Coronary artery (tissue), 2 donors: ENCODE measurements at places on chromosomes 7 and 10.
A peak's percentile ranks its signal among the peaks of the same experiment; 100 is the strongest.

DNA sequence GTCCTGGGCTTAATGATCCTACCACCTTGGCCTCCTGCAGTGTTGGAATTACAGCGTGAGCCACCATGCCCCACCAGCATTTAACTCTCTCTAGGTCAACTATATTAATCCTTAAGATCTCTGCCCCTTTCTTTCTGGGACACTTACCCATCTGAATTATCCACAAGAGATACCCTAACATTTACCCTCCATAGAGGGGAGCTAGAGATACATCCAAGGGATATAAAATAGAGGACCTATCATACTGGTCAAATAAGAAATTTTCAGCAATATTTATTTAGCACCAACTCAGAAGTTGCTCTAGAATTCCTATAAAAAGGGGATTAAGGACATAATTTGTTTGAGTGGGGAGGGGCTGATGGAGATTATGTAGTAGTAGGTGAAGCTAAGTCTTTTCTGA lies 96.5 kb downstream of the OTUD1 start:
- DNase-seq: no peak

DNA sequence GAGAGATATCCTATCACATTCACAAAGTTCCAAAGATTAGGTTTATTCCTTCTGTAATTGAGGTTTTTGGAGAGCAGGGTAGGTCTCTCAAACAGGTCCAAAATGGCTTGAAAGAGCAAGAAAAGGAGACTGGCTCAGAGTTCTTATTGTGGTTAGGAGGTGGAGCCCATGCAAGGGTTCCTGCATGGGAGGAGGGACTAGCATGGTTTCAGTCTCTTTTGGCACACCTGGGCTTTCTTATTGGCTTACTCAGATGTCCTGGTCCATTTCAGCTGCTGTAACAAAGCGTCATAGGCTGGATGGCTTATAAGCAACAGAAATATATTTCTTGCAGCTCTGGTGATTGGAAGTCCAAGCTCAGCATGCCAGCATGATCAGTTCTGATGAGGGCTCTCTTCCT lies 493.1 kb downstream of the REEP3 start:
- no peak for DNase-seq

DNA sequence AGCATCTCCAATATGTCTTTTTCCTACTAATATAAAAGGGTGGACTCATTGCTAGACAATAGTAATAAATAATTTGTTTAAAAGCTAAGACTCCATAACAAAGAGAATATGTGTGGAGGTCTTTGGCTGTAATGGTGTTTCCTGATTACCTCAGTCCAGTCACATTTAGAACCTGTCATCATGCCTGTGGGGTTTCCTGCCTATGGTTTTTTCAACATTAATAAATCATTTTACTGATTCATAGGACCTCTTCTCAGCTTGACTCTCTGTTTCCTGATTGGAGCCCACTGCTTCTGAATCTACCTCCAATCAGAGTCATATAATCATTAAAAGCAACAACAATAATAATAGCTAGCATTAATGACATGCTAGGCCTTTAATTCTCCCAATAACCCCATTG lies 52.4 kb upstream of the GNAI1 start:
- no peak for DNase-seq

GRCh38 chr7:96734343-96734742 lies 24.7 kb upstream of the SEM1 start:
- DNase-seq: no peak

DNA sequence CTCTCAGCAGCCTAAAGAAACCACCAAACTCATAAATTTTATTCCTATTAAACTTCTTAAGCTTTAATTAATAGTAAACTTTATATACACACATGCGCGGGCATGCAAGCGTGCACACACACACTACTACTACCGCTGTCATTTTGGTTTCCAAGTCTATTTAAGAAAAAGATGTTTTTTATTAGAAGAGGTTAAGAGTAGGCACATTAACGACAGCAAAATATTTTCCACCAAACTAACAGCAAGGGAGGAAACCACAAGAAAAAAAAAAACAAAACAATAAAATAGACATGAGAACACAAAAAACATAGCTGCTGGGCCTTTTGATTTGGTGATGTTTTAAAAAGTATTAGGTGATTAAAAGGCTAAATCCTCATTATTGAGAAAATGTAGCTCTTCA lies 28.6 kb downstream of the RTKN2 start:
- DNase-seq: no peak

- no peak for DNase-seq
Observed at GRCh38 chr10:129545261-129545660, 78.2 kb downstream of the MGMT start.

DNA sequence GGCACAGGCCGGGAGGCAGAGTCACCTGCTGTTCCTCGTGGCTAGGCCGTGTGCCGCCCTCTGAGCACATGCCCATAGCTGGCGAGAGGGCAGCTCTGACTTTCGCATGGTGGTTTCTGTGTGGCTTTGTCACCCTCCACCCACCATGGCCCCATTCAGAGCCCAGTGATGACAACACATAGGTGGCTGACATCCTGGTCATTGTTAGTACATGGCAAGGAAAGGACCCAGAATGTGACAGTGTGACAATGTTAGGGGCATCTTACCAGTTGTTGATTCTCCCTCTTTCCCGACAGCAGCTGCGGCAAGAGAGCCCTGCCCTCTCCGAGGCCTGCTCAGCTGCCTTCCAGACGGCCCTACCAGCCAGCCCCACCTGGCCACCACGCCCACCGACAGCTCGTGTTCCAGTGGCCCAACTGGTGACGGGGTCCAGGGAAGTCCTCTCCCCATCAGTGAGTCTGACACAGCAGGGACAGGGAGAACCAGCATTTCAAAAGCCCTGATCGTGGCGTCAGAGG lies 52.2 kb downstream of the ZNF467 start:
- no peak for DNase-seq

DNA sequence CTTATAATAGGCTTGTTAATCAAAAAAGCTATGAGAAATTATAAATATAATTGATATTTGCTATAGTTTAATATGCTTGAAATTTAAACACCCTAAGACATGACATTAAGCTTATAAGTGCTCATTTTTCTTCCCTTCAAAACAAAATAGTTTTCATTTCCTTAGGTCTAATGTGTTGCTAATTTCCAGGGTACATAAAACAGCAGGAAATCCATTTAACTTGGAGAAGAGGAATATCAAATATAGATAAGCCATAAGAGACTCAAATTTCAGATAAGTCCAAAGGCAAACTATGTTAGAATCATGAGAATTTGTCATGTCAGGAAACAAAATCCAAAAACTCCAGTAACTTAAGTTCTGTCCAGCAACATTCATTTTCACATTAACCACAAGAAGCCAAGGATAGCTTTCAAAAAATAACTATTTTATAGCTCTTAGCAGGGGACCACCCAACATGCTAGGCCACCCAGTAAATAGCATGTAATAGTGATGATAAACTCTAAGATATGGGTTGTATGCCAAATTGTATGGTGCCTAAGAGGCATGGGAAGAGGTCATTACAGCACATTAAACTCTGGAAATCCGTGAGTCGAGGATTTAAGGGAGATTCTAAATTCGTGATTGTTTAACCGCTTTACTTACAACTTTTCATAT lies 298.1 kb downstream of the CRPPA start:
- DNase-seq: no peak

DNA sequence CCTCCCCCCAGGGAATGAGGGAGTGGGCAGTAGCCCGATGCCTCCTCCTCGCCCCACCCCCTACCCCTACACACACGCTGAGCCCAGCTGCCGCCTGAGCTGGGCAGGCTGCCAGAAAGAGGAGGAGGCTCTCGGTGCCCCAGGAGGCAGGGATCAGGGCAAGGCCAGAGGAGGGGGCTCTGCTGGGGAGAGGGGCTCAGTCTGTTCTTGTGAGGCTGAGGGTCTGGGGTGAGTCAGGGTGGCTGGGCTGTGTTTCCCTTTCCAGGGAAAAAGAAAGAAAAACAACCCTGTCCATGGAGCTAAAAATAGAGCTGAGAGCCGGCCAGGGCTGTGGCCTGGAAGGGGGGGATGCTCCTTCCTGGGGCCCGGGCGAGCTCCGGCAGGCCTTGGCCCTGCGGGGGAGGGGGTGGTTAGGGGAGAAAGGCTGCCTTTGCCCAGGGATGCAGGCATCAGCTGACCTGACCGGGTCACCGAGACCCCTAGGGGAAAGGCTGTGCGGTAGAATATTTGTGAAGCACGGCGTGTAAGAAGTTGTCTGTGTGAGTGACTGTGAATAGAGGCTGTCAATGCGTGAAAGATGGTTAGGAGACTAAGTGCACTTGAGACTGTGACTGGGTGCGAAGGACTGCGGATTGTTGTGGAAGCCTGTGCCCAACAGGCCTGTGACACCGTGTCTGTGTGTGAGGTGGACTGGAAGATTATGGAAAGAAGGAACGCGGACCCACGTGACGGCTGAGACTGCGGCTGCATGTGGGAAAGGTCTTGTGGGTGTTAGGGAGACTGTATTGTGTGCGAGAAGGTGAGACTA lies 1.2 kb upstream of the LZTS2 start:
- peak; percentile 91 for DNase-seq

- DNase-seq: no peak
Observed at GRCh38 chr10:43102063-43102828, 25.4 kb downstream of the RET start.

- DNase-seq: no peak
Observed at GRCh38 chr10:133015816-133016462, 71.8 kb upstream of the ADGRA1 start.

DNA sequence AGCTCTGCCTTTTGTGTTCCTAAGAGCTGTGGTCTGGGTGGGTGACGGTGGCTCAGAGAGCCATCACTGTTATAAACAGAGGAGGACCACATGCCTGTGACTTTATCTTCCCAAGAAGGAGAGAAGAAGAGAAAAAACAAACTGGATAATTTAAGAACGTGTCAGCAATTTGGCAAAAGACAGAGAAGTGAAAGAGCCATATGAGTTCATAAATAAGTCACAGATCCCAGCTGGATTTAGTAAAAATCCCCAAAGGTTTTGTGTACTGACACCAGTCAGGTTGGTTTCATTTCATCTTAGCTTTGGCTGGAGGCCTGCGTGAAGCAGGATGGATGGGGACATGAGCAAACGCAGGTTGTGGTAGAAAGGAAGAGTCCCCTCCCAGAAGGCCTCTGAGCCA lies 120.7 kb downstream of the CXCL12 start:
- DNase-seq: no peak

DNA sequence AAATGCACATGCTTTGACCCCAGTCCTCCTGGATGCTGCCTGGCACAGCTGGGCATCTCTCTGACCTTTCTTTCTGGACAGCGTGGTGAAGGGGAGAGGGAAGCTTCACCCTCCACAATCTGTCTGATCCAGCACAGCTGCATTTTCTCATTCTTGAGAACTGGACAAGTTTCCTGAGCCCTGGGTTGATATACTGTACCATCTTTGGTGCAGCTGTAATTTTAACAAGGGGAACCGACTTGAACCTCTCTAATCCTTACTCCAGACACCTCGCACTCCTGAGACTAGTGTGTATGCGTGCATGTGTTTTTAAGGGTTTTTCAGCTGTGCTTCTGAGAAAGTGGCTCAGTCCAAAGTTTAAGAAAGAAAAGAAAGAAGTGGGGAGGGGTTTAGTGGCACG lies 655.7 kb downstream of the INHBA start:
- DNase-seq: no peak

- DNase-seq: no peak
Observed at GRCh38 chr10:11755512-11756263, 13.5 kb downstream of the ECHDC3 start.

- DNase-seq: no peak
Observed at GRCh38 chr10:71059054-71059818, 153.1 kb upstream of the UNC5B start.

DNA sequence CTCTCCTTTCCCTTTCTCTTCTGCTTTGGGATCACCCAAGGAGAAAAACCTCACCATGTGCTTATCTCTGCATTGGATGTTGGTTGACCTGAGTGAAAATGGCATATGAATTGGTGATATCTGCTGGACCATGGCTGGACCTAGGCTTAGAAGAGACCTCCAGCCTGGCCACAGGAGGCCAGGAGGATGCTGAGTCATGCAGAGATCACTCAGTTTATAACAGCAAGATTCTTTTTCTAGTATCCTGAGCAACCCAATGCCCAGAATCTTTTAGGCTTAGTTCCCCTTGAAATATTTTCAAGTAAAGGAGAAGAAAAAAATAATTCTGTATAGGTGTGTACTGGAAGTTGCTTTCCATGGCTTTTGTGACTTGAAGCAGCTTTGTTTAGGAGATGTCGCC lies 236.3 kb downstream of the KLF6 start:
- no peak for DNase-seq

DNA sequence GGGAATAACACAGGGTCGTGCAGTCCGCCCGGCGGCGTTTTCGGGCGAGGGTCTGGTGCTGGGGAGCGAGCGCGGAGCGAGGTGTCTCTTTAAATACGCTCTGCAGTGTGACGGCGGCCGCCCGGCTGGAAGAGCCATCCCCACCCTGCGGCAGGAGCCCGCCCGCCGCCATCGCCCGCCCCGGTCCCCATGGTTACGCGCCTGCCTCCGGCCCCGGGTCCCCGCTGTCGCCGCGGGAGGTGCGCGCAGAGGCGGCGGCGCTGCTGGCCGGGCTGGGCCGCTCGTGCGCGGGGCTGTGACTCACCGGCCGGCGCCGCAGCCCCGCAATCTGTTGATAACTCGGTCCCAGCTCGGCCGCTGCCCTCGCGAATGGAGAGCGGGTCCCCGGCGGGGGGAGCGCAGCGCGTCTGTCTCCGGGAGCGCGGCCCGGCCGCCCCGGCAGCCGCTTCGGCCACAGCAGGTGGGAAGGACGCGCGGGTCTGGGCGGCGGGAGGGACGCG lies at the start of gene ADGRA1:
ADGRA1 (plus strand) TSS at position 246 of the 500 bp plus-strand sequence. CDS start 986 bp downstream, outside the sequence.
- DNase-seq: no peak

GRCh38 chr7:113141803-113142202 lies 23.4 kb upstream of the SMIM30 start:
- no peak for DNase-seq

DNA sequence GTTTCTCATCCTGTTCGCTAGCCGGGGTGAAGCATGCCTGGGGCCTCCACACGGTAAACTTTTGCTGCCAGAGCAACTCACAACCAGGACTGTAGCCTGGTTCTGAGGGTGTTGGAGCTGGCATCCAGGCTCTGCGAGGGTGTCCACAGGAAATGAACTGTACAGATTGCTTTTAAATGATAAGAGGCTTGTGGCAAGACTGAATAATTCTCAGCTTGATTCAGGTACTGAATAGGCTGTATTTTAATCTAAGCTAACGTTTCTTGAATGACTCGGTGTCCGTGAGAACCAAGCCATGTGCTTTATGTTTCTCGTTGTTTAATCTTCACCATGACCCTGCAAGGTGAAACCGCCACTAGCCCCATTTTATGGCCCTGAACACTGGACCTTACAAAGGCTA lies 49.3 kb downstream of the EEPD1 start:
- no peak for DNase-seq

DNA sequence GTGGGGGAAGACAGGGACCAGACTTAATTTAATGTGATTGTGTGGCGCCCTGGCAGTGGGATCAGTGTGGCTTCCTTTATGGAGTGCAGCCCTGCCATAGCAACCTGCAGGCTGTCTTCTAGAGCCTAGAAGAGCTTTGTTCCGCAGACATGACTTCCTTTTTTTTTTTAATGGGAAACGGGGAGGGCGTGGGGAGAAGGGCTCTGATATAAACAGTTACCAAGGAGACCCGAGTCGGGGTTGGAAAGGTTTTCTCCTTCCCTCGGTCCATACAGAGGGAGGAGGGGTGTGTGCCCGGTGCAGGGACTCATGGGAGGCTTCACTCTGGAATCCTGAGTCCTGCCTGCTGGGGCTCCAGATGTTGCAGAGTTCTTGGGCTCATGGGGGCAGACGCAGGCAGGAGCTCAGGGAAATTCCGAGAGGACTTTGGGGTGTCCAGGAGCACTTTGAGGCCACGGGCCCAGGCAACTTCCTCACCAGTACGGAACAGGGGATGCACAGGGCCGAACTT lies 26.9 kb downstream of the TMEM120A start:
- peak; percentile 78 for DNase-seq

GRCh38 chr10:106401161-106401560 lies 763.3 kb downstream of the SORCS1 start:
- DNase-seq: no peak

GRCh38 chr10:58435297-58435985 lies 50.2 kb downstream of the TFAM start:
- DNase-seq: peak; percentile 79
